GM23338 (cell line): ENCODE measurements at places on chromosomes 6 and 20. TPM values are rescaled to one million over a fixed set of nuclear protein-coding genes. Genes with fewer than 3 reads are reported as not detected.

OPRL1 gene
- total RNA-seq: 0.74 and 1.1 TPM in 2 replicates

PPP1R18 gene
- 18.2 and 19.2 TPM in 2 replicates for total RNA-seq

PPP1R16B gene
- total RNA-seq: 11.5 and 12.0 TPM in 2 replicates

CLIC5 gene
- not detected in 2 replicates for total RNA-seq

NKX2-4 gene
- total RNA-seq: 0.35 and 2.1 TPM in 2 replicates

FAM83B gene
- total RNA-seq: 6.4 and 7.7 TPM in 2 replicates

TMC2 gene
- 0.12 TPM in 1 of 2 replicates, not detected in the other for total RNA-seq

LCA5 gene
- total RNA-seq: 3.3 and 4.2 TPM in 2 replicates

CASS4 gene
- total RNA-seq: 0.12 TPM in 1 of 2 replicates, not detected in the other

PRR18 gene
- total RNA-seq: 0.08 and 0.24 TPM in 2 replicates

GRIK2 gene
- total RNA-seq: 1.6 and 3.0 TPM in 2 replicates

GSTA2 gene
- total RNA-seq: not detected in 2 replicates

TNXB gene
- total RNA-seq: 3.4 and 6.0 TPM in 2 replicates

GNAS-AS1 gene
- total RNA-seq: 12.1 and 15.0 TPM in 2 replicates

TRIM31 gene
- total RNA-seq: not detected in 2 replicates

PLA2G7 gene
- 1.7 and 2.8 TPM in 2 replicates for total RNA-seq

ID1 gene
- total RNA-seq: 452 and 479 TPM in 2 replicates

PRRT1 gene
- 1.2 TPM in 1 of 2 replicates, not detected in the other for total RNA-seq

ADAM33 gene
- 4.0 and 6.0 TPM in 2 replicates for total RNA-seq

VGLL2 gene
- total RNA-seq: 0.12 TPM in 1 of 2 replicates, not detected in the other

DDX43 gene
- total RNA-seq: 0.35 and 0.49 TPM in 2 replicates

RALGAPB gene
- 39.1 and 40.4 TPM in 2 replicates for total RNA-seq

TPD52L1 gene
- 13.5 and 22.8 TPM in 2 replicates for total RNA-seq

BPI gene
- not detected in 2 replicates for total RNA-seq

MDFI gene
- total RNA-seq: 41.5 and 51.4 TPM in 2 replicates

TFAP2C gene
- total RNA-seq: 9.4 and 11.9 TPM in 2 replicates

IL17A gene
- not detected in 2 replicates for total RNA-seq

AMD1 gene
- total RNA-seq: 243 and 296 TPM in 2 replicates

MMUT gene
- 9.4 and 12.4 TPM in 2 replicates for total RNA-seq

PROKR2 gene
- 2.1 and 5.9 TPM in 2 replicates for total RNA-seq

APOM gene
- total RNA-seq: 1.2 and 4.2 TPM in 2 replicates

AKAP12 gene
- total RNA-seq: 80.2 and 90.1 TPM in 2 replicates

HLA-DRA gene
- 4.4 and 6.9 TPM in 2 replicates for total RNA-seq

LINC00237 gene
- total RNA-seq: 0.31 TPM in 1 of 2 replicates, not detected in the other

HLA-DQA2 gene
- total RNA-seq: not detected in 2 replicates
